CMK (cell line): ENCODE measurements at places on chromosomes 16 and 17.

DNA sequence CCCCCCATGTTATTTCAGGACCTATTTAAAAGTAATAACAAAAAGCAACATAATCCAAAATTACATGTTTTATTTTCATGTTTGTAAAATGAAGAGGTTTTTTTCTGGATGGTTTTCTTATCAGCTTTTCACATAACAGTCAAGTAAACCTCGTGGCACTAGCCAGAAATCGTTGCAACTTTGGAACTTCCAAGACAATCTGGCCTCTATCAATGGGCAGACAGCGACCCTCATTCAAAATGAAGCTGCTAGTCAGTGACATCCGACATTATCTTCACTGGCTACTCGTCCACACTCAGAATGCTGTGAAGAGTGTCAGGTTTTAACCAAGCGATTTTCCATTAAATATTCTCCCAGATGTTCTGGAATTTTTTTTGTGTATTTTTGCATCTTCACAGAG lies 22.7 kb downstream of the ZNF652 start:
- no peak for DNase-seq

DNA sequence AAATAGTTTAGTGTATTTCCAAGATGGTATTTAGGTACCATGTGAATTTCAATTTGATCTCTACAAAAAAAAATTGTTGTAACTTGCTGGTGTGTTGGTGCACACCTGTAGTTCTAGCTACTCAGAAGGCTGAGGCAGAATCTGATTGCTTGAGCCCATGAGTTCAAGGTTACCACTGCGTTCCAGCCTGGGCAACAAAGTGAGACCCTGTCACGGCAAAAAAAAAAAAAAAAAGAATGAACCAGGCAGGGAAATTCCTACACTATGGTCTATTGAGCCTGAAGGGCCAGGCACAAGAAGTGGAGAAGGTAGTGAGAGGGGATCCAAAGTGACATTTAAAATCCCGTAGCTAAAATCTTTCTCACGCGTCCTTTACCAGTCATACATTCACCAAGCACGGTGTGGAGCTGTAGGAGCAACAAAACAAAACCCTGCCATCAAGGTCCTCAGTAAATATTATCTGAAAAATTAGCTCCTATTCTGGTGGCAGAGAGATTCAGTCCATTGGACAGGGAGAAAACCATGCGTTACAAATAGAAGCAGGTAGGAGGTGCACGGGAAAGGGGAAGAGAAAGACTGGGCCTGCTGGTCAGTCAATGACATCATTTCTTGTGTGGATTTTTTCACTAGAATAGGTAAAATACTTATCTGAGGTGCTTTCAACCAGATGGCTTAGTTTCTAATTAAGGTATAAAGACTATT lies 27.3 kb downstream of the TXNDC11 start:
- DNase-seq, result no peak

DNA sequence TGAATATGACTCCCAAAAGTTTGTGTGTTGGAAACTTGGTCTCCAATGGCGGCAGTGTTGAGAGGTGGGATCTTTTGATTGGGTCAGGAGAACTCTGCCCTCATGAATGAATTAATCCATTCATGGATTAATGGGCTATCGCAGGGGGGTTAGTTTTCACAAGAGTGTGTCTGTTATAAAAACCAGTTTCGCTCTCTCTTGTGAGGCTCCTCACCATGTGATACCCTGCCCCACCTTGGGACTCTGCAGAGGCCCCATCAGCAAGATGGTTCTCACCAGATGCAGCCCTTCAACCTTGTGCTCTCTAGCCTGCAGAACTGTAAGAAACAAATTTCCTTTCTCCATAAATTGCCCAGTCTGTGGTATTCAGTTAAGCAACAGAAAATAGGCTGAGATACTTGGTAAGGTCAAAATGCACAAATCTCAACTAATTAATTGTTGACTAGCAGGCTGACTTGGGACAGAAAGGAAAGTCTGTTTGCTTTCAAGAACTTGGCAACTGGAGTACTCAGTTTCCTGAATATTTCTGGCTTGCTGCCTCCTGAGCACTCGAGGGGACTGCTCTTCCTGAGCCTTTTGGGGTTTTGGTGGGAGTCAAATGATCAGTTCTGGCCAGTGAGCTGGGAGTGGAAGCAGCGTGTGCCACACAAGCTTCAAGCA lies 13.8 kb upstream of the CCL17 start:
- no peak for DNase-seq

DNA sequence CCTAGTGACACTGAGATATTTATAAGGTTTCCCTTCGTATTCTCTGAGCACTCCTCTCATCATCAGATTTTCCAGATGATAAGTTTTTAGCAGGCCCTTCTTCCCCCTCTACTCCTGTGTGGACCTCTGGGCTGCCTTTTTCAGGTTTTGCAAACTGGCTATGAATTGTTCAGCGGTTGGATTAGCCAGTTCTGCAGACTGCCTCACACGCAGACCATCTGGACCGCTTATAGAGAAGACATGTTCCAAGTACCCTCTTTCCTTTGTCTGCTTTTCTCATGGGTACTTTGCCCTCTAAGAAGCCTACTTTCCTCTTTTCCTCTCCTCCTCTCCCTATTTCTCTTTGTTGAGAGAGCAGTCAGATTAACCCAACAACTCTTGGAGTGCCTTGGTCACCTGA lies 111.6 kb downstream of the GRIN2A start:
- DNase-seq, result no peak

- no peak for DNase-seq
These were observed 177.2 kb downstream of the TMEM132E start for GRCh38 chr17:34756637-34757021.

DNA sequence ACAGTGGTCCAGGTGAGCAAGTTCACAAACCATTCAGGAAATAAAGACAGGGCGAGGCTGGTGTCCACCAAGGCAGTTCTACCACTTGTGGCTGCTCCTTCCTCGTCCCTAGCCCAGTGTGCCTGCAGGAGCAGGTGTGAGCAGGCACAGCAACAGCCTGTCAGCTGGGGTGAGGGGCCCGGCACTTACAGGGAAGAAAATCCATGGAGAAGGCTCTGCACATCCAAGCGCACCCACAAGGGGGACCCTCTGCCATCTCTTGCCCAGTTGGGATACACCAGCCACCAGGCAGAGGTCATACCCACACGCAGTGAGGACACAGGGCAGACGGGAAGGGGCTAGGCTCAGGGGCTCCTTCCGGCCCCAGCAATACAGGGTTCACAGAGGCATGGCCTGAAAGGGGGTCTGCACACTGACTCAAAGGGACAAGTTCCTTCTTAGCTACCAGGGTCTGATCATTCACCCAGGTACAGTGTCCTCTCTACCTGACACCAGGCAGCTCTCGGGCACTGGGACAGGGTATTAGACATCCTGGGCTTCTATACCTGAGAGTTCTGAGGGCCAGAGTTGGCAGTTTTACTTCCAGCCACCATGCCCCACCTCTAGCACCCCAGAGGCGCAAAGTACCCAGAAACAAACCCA lies 27.0 kb downstream of the CDIP1 start:
- no peak for DNase-seq

GRCh38 chr17:78555746-78556401 lies 21.3 kb downstream of the DNAH17 start:
- no peak for DNase-seq
